ENCODE measurements at places on chromosomes 11 and 22.

GRCh38 chr22:23177197-23177596, 3.1 kb upstream of the BCR start:
- no peak for DNase-seq

DNA sequence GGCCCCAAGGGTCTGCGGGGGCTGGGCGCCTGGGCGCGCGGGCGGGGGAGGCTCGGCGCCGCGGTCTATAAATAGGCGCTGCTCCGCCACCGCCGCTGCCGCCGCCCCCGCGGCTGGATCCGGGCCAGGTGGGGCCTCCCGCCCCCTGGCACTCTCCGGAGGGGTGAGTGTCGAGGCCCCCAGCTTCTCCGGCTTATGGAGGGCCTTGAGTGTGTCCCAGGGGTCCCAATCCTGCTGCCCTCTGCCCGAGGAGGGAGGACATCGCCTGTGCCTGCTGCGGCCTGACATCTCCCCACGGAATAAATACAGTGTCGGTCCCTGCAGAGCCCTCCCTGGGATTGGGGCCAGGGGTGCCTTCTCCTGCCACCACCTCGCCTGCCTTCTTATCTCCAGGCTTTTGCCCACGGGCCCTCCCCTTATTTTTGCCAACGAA, 4.3 kb upstream of the GP1BB start:
- peak; percentile 77 for DNase-seq

GRCh38 chr22:39589875-39590274, 19.3 kb downstream of the CACNA1I start:
- no peak for DNase-seq

- DNase-seq = no peak
Observed at GRCh38 chr11:121257976-121258375, 34.6 kb upstream of the SC5D start.

DNA sequence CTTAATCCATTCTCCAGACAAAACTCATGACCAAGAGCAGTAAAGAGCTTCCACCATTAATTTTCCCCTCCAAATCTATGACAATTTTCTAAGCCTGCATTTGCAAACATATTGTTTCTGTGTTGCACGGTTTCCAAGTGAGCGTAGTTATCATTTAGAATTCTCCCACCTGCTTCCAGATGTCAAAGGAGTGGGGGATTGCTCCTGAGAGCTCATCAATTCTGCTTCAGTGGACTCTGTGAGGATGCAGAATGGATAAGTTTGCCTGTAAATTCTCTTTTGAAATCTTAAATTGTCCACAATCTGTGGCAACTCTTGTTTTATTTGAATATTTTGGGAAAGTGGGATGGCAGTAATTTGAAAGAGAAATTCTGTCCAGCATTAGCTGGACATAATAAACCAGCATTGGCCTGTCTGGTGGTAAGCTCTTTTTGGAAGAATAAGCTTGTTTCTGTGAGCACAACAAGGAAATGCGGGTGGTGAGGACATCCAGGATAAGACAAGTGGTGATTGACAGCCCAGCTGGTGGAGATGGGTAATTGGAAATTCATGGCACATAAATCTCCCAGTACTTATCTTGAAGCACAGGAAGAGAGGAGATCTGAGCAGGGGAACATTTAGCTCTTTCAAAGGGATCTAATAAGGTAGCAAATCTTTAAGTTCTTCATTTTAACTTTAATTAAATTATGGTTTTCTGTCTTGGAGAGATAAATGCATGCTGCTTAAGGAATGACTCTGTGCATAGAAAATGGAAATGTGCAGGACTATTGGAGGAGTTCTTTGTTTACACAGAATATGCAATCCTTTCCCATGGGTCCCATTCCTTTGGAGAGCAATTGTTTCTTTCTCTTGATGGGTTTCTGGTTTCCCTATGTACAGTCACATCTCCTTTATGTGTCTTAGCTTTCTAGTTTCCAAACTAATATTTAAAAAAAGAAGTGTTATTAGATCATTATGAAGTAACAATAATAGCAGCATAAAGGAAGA, 73.2 kb downstream of the FAT3 start:
- no peak for DNase-seq

GRCh38 chr11:45761659-45762058, 43.3 kb upstream of the SLC35C1 start:
- DNase-seq = no peak

- no peak for DNase-seq
Observed at GRCh38 chr11:130051082-130051481, 18.6 kb upstream of the APLP2 start.

DNA sequence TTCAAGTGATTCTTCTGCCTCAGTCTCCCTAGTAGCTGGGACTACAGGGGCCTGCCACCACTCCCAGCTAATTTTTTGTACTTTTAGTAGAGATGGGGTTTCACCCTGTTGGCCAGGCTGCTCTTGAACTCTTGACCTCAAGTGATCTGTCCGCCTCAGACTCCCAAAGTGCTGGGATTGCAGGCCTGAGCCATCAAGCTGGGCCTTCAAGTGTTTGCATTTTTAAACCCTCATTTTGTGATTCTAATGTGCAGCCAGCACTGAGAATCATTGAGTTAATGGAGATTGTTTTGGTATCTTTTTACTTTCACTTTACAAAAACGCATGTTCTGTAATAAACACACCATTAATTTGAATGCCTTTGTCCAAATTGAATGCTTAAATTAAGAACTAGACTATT, 3.4 kb downstream of the TYR start:
- no peak for DNase-seq

DNA sequence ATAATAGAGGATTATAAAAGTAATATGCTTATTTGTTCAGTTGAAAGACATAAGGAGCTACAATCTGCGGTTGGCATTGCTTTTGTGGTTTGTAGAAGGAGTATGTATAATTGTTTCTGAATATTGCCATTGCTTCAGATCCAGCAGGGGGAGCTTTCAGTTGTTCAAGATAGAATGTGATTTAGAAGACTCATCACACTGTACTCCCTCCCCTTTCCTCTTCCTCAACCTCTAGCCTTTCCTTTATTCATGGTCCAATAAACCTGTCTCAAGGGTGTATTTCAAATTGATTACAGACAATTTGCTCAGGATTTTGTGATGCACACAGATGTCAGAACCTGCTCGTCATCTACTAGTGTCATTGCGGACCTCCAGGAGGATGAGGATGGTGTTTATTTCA, 9.8 kb downstream of the PRMT3 start:
- no peak for DNase-seq

GRCh38 chr11:76266286-76267100, 60.2 kb upstream of the WNT11 start:
- DNase-seq = no peak

GRCh38 chr11:100442017-100442416, 245.1 kb upstream of the ARHGAP42 start:
- DNase-seq = no peak

DNA sequence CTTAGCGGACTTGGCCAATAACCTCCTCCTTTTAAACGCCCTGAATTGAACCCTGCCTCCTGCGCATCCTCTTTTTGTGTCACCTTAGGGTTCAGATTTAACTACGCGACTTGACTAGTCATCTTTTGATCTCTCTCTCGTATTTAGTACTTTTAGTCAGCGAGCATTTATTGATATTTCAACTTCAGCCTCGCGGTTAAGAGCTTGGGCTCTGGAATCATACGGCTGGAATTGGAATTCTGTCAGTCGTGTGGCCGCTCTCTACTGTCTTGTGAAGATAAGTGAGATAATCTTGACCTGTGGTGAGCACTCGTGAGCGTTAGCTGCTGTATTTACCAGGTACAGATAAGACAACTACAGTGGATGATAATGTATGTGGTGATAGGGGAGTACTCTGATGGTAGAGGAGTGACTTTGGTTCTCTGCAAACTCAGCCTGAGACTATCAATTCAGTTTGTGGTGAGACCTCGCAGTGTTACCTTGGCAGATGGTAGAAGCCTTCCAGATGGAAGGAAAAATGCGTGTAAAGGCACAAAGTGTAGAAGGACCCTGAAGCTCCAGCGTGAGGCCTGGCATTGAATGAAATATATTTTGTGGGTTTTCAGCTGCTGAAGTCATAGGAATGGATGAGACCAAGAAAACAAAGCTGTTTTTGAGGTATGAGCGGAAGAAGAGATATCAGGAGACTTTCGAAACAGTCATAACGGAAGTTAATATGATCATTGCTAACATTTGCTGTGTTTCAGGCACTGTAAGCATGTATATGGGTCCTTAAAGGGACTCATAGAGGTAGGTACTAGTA, 682 bp downstream of the ATM start:
- no peak for DNase-seq

DNA sequence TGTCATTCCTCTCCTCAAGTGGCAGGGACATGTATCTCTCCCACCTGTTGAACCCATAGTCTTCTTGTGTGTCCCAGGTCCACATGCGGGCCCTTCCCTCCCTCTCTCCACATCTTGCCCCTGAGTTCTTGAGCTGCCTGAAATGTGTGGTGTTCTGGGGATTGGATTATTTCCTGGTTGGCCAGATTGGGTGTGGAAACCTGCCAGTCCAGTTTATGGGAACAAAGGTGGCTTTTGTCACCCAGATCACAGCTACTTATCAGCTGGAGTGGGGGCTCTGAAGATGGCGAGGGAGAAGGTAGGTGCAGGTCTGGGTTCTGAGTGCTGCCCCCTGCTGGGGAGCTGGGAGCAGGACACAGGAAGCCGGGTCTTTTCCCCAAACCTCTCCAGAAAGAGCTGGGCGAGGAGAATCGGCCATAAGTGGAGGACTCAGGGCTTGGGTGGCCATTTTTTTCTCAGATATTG, 14.2 kb downstream of the DTX4 start:
- DNase-seq = no peak

- DNase-seq = no peak
Observed at GRCh38 chr11:95505927-95506426, 275.0 kb upstream of the SESN3 start.

- no peak for DNase-seq
Observed at GRCh38 chr22:45077286-45077685, 67.5 kb upstream of the PHF21B start.

- no peak for DNase-seq
Observed at GRCh38 chr22:19818324-19819207, 36.1 kb downstream of the GNB1L start.

DNA sequence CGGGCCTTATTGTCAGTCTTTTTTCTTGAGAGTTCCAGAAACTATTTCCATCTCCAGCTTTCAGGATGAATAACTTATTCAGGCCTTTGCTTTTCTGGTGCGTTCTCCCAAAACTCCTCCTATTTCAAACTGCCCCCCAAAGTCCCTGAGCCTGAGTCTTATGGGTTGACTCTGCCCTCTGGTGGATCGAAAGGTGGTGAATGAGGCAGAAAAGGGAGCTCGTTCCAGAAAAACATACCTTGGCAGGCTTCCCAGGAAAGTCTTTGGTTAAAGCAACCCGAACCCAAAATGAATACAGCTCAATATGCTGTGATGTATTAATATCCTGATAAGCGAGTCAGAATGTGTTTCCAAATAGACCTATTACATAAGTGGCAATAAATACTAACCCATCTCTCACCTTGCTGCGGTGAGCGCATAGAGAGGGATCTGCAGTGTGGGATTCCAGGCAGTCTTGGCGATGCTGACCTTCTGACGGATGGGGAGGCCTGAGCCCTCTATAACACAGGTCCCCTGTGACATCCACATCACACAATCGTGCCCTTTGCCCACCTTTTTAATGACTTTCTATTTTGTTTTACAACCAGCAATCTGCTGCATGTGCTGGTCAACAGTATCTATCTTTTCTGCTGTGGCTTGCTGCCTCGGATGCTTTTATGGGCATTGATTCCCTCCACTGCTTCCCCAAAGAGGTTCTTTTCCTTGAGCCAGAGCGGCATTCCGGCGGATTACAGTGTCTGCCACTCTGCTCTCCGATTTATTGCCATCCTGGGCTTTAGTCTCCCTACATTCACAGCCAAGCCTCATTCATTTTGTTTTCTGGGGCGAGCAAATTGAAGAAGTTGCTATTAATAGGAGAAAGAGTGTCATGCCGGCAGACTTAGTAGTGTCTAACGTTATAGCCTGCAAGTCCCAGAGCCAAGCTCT, 756.8 kb downstream of the NTM start:
- DNase-seq = peak; percentile 72

DNA sequence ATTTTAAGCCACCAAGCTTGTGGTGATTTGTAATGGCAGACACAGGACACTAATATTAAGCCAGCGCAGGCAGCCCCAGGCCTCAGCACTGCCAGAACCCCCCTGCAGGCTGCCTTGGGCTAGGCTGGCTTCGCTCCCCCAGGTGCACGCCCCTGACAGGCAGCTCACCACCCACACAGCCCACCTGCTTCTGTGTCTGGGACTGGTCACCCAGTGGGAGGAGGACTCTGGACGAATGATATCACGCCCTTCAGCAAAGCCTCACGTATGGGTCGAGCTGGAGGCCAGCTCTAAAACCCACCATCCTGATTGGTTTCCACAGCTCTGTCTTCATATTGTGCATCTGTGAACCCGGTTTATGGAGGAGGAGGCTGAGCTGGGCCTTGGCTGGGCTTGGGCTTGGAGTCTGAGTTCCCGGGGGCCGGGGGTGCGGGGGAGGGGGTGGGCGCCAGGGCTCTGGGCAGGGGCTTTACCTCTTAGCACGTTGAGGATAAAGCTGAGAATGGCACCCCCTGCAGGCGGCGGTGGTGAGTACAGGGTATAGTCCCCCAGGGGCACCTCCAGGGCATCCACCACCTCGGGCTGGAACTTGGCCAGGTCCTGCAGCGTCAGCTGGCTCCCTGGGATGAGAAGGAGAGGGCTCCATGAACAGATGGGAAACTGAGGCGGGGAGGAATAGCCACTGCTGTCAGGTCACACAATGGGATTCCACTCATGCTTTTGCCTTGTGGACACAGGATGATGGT, 13.8 kb downstream of the GGT5 start:
- DNase-seq = peak; percentile 79

- no peak for DNase-seq
Observed at GRCh38 chr11:7448201-7448600, 37.1 kb upstream of the OLFML1 start.

- peak; percentile 38 for DNase-seq
Observed at GRCh38 chr11:13012056-13012661, 3.0 kb downstream of the RASSF10 start.

- DNase-seq = no peak
Observed at GRCh38 chr11:34893416-34893815, 22.8 kb downstream of the APIP start.

DNA sequence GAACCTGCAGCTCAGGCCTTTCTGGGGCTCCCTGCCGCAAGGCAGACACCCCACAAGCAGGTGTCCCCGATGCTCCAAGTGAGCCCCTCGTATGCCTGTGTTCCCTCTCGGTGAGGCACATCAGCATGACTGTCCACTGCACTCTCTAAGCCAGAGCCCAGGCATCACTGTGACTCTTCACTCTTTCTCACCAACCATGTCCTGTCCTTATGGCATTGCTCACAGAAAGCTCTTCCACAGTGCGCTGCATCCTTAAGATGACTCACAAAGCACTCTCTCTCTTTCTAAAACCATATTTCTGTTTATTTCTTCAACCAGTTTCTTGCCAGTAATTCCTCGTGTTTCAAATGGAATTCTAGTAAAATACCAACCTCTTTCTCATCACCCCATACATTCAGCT, 18.1 kb downstream of the GAB4 start:
- no peak for DNase-seq

GRCh38 chr11:47394050-47394321, 14.4 kb upstream of the SLC39A13 start:
- DNase-seq = peak; percentile 69

Measured in right cardiac atrium (tissue), 5 donors.